IPS DF 19.7 (cell line): ENCODE measurements at places on chromosomes 16 and 17.

DNA sequence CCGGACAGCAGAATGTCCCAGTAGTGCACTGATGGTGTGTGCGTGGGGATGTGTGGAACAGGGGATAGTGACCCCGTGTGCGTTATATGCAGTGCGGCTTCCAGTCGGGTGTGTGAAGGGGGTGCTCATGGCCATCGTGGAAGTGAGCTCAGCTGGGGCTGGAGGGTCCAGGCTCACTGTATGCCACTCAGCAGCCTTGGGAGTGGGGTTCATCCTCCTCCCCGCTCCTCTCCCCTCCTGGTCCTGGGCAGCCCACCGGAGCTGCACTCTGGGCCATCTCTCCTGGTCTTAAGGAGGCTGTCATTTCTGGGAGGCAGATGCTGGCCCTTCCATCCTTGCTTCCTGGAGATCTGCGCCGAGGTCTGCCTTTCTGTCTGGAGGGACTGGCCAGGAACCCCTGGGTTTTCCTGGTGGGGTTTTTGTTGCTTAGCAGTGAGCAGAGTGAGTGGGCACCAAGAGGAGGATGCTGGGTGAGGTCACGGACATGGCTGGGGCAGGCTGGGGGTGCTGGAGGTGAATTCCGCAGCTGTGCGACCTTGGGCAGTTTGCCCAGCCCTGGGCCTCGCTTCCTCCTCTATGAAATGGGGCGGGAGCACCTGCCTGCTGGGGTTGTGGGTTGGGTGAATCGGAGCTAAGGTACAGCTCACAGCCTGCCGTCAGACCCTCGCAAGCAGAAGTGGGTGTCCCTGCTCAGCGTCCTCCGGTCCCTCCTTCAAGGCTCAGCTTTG, 164.1 kb downstream of the SEC14L1 start:
- DNase-seq, result no peak

DNA sequence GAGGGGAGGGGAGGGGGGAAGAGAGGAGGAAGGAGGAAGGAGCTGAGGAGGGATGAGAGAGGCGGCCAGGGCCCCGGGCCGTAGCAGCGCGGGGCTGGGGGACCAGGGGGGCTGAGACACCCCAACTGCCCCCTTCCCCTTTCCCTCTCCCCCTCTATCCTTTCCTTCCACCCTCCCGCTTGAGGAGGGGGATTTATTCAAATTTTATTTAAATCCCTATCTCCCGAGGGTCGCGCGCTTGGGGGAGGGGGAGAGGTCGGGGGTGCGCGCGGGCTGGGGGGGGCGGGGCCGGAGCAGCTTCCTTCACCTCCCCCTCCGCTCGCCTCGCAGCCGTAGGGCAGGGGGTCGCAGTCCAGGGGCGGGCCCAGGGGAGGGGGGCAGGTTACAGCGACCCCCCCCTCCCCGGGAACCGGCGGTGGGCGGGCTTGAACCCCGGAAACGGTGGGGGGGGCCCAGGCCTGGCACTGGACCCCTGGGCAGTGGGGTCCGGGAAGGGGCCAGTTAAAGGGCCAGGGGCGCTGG, at the start of gene FBXL19:
FBXL19 (plus strand) TSS at position 19 of the 522 bp plus-strand sequence. CDS start 2,183 bp downstream, outside the sequence.
- DNase-seq, result no peak

- no peak for DNase-seq
Observed at GRCh38 chr17:28897769-28898526, 415 bp upstream of the FLOT2 start.

DNA sequence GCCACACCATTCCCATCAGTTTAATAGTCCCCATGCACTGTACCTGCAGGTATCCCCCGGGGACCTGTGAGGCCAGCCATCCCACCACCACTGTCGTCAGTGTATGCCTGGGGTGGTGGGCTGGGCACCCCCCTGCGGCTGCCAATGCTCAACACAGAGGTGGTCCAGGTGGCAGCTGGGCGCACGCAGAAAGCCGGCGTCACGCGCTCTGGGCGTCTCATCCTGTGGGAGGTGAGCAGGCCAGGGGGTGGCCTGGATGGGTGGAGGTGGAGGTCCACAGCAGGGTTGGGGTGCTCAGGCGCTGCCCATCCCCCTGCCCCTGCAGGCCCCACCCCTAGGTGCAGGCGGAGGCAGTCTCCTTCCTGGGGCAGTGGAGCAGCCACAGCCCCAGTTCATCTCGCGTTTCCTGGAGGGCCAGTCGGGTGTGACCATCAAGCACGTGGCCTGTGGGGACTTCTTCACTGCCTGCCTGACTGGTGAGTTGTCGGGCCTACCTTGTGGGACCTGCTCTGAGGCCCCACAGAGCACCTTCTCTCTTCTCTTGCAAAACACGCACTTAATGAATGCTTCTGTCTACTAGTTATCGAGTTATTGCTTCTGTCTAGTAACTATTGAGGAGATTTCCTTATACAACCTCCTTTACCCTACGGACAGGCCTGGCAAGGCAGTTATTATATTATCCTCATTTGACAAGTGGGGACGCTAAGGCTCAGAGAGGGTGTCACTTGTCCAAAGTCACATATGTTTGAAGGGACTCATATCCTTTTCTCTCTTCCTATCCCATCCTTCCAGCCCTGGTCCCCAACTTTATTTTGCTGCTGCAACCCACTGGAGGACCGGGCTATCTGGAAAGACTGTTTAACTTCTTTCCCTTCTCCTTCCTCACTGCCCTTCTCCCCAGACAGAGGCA, 5.8 kb upstream of the TRAF4 start:
- no peak for DNase-seq

DNA sequence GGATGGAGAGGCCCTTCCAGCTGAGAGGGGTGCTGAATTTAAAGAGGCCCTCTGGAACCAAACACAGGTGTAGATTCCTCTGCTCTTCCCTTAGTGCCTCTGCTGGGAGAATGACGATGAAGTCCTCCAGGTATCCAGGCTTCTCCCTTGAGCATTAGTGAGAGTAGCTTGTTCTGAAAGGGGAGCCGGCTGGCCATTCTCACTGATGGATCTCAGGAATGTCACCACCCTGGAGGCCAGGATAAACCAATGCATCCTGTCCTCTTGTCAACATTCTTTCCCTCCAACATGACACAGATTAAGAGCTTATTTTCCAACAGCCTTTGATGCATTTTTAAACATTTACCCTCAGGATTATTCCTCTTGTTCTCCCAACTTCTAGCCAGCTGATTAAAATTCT, 325.5 kb downstream of the CA10 start:
- DNase-seq, result no peak

DNA sequence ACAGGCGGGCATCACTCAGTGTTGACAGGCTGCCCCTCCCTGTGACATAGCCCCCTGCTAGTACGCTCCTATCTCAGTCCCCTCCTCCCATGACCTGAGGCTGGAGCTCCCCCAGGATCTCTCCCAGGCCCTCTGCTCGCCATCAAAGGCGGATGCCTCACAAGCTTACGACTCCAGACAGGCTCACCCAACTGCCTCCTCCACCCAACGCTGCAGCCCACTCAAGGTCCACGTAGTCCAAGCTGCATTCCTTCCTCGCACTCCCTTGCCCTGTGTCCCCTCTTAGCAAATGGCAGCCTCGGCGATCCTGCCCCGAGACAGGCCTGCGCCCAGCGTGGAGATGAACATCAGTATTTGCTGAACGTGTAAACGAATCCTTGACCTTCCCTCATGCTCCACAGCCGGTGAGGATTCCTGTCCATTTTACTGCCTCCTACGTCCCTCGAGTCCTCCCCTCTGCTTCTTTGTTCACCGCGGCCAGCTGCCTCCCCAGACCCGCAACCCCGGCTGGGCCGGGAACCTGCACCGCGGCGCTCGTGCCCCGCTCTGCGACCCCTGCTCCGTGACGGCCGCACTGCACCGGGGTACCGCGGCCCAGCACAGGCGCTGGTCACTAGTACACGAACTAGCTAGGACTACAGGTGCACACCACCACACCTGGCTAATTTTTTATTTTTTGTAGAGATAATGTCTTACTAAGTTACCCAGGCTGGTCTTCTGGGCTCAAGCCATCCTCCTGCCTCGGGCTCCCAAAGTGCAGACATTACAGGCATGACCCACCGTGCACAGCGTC, 838 bp upstream of the TMEM97 start:
- DNase-seq, result no peak

GRCh38 chr16:47965439-47965838, 190.4 kb downstream of the ABCC12 start:
- DNase-seq, result peak; percentile 83

DNA sequence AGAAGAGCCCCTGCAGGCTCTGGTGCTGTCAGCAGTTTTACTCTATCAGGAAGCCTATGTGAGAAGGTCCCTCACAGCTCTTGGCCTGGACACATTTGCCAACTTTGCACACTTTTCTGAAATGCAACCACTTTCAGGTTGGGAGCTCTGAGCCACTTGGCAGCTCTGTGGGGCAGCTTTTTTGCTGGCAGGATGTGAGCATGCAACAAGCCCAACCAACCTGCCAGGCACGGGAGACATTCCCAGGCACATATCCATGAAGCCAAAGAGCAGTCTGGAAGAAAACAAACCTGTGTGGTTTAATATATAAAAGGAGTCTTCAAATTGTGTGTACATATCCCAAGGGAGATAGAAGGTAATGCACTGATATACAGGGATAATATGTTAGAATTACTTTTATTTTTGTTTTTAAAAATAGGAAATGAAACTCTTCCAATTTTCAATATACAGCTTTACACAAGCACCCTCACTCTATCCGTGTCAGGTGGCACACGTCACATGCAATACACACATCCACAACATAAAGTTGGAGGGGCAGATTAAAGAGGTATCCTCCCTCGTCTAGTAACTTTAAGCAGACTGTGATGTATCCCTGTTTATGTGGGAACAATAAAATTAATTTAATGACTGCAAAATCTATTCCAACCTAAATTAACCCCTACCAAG, 57.4 kb upstream of the COX10 start:
- DNase-seq, result no peak

- peak; percentile 80 for DNase-seq
Observed at GRCh38 chr16:53091466-53092211, 36.8 kb downstream of the CHD9 start.

GRCh38 chr17:34837876-34838478, 123.3 kb downstream of the CCT6B start:
- DNase-seq, result no peak

GRCh38 chr16:3982216-3982615, 101.7 kb upstream of the CREBBP start:
- DNase-seq, result no peak

DNA sequence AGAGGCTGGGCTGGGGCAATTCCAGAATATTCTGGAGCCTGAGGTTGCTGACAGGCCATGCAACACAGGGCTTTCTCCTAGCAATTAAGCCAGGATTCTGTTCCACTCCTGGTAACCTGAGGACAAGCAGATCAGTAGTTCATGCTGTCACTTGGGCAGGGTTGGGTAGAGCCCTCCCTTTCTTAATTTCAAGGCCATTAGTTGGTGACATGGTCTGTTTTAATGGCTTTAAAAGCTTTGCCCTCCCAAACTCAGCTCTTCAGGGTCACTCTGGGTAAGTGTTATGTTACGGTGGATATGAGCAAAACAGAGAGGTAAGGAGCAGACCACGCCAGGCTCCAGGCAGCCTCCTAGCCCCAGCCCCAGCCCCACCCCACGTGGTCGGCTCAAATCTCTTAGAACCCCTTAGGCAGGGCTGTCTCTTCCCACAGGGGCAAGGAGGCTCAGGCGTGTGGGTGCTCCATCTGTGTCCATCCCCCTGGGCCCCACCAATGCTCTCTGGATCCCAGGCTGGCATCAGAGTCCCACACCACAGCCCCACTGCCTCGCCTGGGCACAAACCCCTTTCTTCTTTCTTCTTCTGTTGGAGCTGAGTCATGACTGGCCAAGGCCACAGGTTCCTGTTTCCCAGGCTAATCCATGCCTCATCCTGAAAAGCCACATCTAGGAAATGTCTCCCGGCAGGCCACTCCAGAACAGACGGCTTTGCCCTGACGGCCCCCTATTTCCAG, 27.5 kb downstream of the CEP295NL start:
- no peak for DNase-seq

DNA sequence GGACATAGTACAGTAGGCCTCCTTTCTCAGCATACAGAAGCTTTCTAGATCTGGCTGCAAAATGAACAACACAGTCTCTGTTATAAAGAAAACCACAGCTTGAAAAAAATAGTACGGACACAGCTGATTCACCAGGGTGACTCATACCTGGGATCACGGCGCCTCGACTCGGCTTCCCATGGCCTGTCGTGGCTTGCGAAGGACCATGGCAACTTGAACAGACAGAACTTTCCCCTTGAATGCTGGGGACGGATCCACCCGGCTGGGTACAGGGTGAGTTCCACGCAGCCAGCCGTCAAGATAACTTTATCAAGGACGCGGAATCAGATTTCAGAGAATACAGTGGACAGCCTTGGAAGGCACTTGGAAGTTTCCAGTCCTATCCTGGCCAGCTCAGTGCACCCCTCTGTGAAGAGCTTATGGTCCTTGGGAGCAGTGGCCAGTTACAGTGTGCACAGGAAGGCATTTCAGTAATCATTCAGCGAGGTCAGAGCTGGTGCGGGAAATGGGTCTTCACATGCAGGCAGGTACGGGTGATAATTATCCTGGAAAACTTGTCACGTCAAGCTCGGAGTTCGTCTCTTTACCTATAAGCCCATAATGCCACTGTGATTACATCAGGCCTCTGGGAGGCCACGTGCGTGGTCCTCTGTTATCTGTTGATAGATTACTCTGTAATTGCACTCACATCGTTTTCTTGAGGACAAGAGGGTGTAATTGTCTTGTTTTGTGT, 57.9 kb upstream of the MAF start:
- no peak for DNase-seq

DNA sequence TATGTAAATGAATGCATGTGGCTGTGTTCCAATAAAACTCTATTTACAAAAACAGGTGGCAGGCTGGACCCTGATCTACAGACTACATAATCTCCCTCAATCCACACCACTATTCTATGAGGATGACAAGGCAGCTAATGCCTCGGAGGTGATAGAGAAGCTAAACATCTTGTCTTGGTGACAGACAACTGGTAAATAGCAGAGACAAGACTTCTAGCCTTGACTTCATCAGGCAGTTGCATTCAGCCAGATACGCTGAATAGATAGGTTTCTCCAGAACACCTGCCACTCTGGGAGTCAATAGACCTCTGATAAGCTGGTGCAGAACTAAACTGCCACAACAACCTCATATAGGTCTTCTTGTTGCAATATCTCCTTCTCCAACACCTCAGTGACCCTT, 3.3 kb downstream of the ATPAF2 start:
- no peak for DNase-seq

DNA sequence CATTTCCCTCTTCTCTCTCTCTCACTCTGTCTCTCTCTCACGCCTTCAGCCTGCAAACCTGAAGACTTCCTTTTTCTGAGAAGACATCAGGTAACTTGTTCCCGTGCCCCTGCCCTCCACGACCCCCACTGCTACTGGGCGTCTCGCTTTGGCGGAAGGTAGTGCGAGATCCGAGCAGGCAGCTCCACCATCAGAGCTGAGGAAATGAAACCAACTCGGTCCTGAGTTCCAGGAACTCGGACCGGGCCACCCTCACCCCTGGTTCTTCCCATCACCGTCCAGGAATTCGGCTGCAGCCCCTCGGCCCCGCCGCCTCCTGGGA, 585 bp downstream of the MLKL start:
- no peak for DNase-seq

GRCh38 chr16:49738832-49739231, 117.1 kb downstream of the ZNF423 start:
- no peak for DNase-seq

- no peak for DNase-seq
Observed at GRCh38 chr17:41530062-41531048, 2.2 kb upstream of the KRT19 start.
